MM.1S (cell line): ENCODE measurements at places on chromosomes 16 and 17.

DNA sequence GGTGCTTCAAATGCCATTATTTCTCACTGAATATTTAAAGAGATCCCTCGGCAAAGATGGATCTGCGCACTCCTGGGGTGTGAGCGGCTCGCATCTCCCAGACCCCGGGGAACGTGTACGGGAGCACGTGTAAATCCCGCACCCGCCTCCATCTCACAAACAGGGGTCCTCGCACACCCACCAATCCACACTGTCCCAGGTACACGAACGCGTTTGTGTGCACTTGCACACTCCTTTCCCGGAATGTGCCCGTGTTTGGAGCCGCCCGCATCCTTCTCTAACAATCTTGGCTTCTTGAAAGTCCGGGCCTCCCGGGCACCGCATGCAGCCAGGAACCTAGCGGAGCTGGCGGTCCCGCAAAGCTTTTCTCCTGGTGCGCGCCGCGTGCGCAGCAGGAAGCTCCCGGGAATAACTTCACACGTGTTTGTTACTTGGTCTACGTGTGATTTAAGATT is 2.5 kb upstream of the SALL1 start:
- H3K4me3 ChIP-seq, result no peak overlapping the region
- H3K36me3 ChIP-seq, result no peaks in the 10 kb centered on the region
- no peak for DNase-seq
- H3K27ac ChIP-seq, result no peak overlapping the region

DNA sequence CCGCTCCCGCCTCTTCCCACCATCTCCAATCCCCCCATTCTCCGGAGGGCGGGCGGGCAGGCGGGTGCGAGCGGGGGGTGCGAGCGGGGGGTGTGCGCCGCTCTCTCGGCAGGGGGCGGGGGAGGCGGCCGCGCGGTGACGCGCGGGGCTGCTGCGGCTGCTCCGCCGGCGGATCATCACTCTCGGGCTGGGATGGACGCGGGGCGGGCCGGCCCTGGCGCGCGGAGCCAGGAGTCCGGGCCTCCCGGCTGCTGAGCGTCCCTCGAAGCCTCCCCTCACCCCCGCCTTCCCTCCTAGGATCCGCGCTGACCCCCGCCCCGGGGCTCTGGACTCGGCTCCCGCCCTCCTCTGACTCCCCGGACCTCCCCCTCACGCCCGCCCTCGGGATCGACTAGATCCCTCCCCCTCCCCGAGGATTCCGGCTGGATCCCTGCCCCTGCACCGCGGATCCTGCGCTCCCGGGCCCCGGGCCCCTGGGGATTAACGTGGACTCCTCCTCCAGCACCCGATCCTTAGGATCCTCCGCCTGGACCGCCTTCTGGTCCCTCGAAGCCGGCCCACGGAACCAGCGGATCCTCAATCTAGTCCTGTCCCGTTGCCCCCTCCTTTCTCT is 946 bp upstream of the TMEM256 start:
- H3K36me3 ChIP-seq, result no peaks in the 10 kb centered on the region
- H3K27ac ChIP-seq, result no peak overlapping the region
- H3K4me3 ChIP-seq, result peak overlapping the region; percentile 69
- no peak for DNase-seq
- peaks cover 36% of the 10 kb centered on the region for H3K27me3 ChIP-seq

- DNase-seq, result no peak
- no peaks in the 10 kb centered on the region for H3K36me3 ChIP-seq
- no peak overlapping the region for H3K4me3 ChIP-seq
- H3K4me1 ChIP-seq, result no peaks in the 10 kb centered on the region
Observed at GRCh38 chr16:30644334-30644830, 6.4 kb upstream of the PRR14 start.

DNA sequence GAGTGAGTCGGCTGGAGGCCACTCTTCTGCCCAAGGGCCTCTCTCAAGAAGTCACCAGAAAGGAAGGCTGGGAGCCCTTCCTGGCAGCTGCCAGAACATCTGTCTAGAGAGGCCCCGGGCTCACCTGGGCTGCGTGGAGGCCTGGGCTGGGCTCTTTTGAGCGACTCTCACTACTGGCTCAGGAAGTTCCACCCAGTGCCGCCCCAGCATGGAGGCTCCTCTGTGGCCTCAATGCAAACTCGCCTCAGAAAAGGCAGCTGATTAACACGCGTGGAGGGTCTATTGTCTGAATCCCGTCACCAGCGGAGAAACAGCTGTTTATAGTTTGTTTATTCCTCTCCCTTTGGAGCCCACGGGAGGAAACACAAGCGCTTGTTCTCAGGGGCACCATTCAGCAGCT is 25.3 kb downstream of the XYLT1 start:
- no peak overlapping the region for H3K4me3 ChIP-seq
- H3K27me3 ChIP-seq, result no peaks in the 10 kb centered on the region
- H3K36me3 ChIP-seq, result 0 out of 2 replicates have a peak, but pooled peaks cover 5% of the 10 kb centered on the region
- no peaks in the 10 kb centered on the region for H3K4me1 ChIP-seq
- H3K27ac ChIP-seq, result no peak overlapping the region

GRCh38 chr17:65346166-65346565 is 209.0 kb downstream of the RGS9 start:
- H3K4me1 ChIP-seq, result no peaks in the 10 kb centered on the region
- H3K36me3 ChIP-seq, result no peaks in the 10 kb centered on the region
- no peak for DNase-seq
- H3K4me3 ChIP-seq, result no peak overlapping the region
- no peak overlapping the region for H3K27ac ChIP-seq
- H3K27me3 ChIP-seq, result no peaks in the 10 kb centered on the region

DNA sequence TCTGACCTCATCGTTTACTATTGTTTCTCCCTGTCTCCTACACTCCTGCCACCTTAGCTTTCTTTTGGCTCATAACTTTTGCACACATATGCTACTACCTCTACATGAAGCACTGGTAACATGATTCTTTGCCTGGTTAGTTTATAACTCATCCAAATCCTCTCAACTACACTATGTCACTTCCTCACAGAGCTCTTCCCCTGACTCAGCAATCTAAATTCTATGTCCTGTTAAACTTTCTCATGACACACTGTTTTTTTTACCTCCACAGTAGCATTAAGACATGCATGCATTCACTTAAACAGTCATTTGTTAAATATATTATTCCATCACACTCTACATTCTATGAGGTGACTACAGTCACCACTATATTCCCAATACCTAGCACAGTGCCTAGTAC is 19.7 kb downstream of the APPBP2 start:
- peaks cover 37% of the 10 kb centered on the region for H3K4me1 ChIP-seq
- no peak overlapping the region for H3K27ac ChIP-seq
- peak; percentile 31 for DNase-seq
- no peak overlapping the region for H3K4me3 ChIP-seq
- no peaks in the 10 kb centered on the region for H3K27me3 ChIP-seq
- H3K36me3 ChIP-seq, result no peaks in the 10 kb centered on the region

DNA sequence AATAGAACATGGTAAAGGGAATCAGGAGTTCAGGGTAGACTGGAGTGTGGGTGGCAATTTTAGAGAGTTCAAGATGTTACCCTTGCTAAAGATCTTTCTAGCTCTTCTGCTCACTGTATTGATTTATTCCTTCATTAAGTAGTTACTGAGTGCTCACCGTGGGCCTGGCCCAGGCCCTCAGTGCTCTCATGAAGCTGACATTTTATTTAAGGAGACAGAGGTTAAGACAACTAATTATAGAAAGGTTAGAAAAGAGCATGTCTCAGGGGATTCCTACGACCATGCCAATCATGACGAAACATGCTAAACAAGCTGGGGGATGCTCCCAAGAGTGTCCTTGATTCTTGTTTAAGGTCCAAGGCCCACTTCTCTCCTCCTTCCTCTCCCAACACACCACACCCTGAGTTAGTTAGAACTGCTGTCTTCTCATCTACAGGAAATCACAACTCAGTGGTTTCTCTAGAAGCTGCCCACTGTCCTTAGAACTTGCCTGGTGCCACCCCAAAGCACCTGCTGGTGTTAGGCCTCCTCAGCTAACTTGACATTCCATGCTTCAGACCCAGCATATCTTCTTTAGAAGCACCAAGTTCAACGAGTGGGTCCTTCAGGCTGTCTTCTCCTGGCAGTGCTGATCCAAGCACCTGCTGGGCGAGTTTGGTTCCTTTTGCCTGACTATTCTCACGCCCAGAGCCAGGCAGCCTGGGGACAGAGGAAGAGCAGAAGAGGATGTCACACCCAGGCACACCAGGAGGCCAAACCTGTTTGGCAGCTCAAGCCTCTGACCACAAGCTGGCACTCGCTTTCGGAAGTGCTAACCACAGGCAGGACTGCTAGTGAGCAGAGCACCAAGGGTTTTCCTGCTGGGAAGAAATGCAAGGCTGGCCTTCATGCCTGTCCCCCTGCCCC is 79.0 kb downstream of the GAS7 start:
- H3K36me3 ChIP-seq, result no peaks in the 10 kb centered on the region
- no peaks in the 10 kb centered on the region for H3K27me3 ChIP-seq
- peak; percentile 52 for DNase-seq
- H3K27ac ChIP-seq, result peak overlapping the region; percentile 74; the same call in 1 of the 2 replicates
- peaks cover 11% of the 10 kb centered on the region for H3K4me1 ChIP-seq

DNA sequence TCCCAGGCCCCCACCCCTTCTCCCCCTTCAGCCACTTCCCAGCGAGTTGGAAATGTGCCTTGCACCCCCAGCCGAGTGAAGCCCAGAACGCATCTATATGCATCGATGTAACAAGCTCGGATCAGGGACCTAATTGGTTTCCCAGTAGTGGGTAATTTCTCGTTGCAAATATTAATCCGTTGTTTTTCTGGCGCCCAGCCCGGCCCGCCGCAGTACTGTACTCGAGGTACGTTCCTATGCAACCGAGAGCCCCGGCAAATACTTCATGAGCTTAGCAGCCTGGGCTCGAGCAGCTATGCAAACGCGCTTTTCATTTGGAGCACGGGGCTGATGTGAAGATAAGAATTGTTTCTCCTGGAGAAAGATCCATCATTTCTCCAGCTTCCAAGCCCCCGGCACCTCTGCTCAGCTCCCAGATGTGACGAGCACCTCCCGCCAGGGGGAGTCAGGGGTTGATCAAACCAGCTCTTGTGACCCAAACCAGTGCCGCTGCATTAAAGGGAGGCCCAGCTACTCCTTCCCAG is 229.8 kb downstream of the KATNIP start:
- DNase-seq, result no peak
- H3K36me3 ChIP-seq, result no peaks in the 10 kb centered on the region
- H3K4me3 ChIP-seq, result no peak overlapping the region
- H3K27ac ChIP-seq, result no peak overlapping the region
- no peaks in the 10 kb centered on the region; the same call in 1 of the 2 replicates for H3K27me3 ChIP-seq

DNA sequence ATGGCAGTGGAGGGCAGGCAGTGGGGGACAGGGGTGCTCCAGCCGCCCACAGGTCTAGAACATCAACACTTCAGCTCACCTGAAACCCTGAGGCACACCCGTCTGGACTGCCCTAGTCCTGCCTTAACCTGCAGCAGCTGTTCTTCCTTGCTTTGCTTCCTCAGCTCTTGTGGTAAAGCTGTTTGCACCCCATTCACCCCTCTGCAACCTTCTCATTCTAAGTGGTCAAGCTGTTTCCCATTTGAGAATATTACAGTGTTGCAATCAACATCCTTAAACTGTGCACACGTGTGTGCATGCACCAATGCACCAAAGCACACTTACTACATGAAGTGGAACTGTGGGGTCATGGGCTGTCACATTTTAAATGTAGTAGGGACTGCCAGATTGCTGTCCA is 32.4 kb downstream of the SCNN1B start:
- H3K4me1 ChIP-seq, result peaks cover 66% of the 10 kb centered on the region
- no peak overlapping the region for H3K4me3 ChIP-seq
- H3K27ac ChIP-seq, result peak overlapping the region; percentile 100
- DNase-seq, result peak; percentile 96

DNA sequence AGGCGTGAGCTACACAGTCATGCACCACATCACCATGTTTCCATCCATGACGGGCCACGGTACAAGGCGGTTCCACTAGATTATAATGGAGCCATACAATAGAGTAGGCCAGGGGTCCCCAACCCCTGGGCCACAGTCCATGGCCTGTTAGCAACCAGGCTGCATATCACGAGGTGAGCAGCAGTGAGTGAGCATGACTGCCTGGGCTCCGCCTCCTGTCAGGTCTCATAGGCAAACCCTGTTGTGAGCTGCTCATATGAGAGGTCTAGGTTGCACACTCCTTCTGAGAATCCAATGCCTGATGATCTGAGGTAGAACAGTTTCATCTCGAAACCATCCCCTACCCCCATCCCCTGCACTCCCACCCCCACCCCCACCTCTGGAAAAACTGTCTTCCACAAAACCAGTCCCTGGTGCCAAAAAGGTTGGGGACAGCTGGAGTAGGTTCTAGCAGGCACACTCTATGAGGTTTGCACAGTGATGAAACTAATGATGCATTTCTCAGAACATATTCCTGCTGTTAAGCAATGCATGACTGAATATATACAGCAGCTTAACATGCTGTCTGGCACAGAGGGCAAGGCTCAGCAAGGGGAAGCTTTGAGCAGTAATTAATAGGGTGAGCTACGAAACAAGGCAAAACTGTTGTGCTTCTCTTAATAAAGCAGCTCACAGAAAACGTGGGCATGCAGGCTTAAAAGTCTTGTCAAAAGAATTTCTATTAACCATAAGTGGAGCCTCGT is 108.0 kb downstream of the VPS53 start:
- H3K27me3 ChIP-seq, result no peaks in the 10 kb centered on the region
- no peak overlapping the region for H3K27ac ChIP-seq
- DNase-seq, result no peak
- H3K4me1 ChIP-seq, result no peaks in the 10 kb centered on the region
- no peak overlapping the region for H3K4me3 ChIP-seq
- no peaks in the 10 kb centered on the region for H3K36me3 ChIP-seq

DNA sequence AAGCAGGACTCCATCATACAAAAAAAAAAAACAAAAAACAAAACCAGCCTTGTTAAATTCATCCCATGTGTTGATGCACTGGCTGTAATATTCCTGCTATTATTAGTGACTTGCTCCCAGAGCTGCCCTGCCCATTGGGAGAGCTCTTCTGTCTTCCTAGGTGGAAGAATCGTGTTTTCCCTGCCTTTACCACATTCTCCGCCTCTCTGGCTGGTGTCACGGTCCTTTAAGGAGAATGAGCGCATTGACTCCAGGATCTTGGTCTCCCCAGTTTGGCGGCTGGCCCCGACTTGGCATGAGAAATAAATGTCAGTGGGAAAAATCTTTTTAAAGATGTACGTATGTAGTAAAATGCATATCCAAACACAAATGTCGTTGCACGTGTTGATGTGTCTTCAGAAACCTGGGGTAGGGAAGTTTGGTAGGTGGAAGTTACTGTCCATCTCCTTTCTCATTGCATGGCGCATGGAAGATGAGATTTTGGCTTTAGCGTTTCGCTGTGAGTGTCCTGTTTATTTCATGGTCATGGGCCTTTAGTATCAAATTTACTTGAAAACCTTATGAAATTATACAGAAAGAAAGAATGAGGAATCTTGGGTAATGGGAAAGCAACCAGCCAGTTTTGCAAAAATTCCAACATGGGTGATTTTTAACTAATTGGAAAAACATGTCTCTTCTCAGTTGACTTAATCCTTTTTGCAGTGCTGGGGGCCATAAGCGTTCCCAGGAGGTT is 15.5 kb downstream of the RMI2 start:
- H3K27me3 ChIP-seq, result no peaks in the 10 kb centered on the region; the same call in 1 of the 2 replicates
- H3K27ac ChIP-seq, result no peak overlapping the region
- peaks cover 46% of the 10 kb centered on the region for H3K4me1 ChIP-seq
- no peaks in the 10 kb centered on the region for H3K36me3 ChIP-seq
- no peak for DNase-seq
- H3K4me3 ChIP-seq, result no peak overlapping the region
